Fibroblast of skin of right quadriceps (primary cell): ENCODE measurements at places on chromosomes 1 and 21.
A peak's percentile ranks its signal among the peaks of the same experiment; 100 is the strongest.

GRCh38 chr1:221845650-221846371, 103.9 kb upstream of the DUSP10 start:
- DNase-seq, result peak; percentile 71

DNA sequence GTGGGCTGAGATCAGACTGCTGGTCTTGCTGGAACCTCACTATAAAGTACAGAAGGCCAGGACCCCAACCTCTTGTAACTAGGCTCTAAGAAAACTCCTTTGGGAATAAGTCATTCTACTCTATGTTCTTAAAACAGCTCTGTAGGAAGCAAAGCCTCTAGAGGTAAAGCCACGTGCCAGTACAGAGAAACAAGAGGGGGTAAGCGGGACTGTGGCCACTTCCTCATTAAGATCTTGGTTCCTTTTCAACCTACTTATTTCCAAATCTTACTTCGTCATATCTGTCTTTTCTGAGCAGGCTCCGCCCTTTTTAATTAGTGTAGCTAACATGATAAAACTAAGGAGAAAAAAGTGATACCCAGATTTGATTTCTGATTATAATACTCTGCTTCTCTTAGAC, 3.8 kb downstream of the NCSTN start:
- DNase-seq, result no peak

DNA sequence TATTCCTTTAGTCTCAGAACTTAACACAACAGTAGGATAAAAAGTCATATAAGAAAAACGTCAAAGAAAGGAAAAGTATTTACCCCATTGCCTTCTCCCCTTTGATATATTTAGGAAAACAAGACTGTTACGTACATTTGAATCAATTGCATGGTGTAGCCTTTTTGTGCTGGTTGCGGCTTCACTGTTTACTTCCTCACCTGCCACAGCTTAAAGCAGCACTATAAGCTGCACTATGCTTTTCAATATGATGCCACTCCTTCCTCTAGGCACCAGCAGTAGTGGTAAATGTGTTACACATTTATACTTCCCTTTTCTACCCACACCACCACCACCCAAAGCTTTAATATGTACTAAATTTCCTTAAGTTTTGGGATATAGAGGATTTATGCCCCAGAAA, 111.1 kb downstream of the ATP1B1 start:
- DNase-seq, result no peak

GRCh38 chr1:40780678-40781607, 2.6 kb upstream of the KCNQ4 start:
- DNase-seq, result no peak

DNA sequence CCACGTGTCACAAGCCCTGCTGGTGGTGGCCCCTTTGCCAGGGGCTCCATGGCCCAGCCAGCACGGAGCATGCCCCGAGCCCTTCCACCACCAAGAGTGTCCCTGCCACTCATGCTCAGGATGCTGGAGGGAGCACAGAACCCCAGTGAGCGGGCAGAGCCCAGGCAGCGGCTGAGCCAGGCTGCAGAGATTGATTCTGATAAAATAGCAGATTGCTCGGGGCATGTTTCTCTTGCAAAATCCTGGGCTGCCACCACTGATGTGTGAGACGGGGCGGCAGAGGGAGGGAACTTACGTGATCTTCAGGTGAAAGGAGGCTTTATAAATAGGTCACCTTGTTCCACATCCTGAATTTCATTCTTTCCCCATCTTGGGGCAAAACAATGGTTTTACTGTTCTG, 53.2 kb downstream of the SPSB1 start:
- no peak for DNase-seq

DNA sequence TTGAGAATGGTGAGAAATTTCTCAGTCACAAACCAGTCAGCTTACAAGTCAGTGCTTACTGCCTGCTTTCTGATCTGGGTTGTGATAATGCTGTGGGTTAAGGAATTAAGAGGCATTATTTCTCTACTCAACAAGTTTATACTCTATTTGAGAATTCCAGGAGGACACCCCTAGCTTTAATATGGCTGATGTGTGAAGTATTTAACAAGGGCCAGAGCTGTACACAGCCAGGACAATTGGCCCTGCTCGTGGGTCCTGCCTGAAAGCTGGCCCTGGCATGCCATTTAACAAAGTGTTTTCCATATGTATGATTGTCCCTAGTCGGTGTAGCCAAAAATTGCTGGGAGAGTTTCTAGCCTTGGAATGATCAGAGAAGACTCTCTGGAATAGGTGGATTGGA, 43.2 kb downstream of the HHAT start:
- no peak for DNase-seq

DNA sequence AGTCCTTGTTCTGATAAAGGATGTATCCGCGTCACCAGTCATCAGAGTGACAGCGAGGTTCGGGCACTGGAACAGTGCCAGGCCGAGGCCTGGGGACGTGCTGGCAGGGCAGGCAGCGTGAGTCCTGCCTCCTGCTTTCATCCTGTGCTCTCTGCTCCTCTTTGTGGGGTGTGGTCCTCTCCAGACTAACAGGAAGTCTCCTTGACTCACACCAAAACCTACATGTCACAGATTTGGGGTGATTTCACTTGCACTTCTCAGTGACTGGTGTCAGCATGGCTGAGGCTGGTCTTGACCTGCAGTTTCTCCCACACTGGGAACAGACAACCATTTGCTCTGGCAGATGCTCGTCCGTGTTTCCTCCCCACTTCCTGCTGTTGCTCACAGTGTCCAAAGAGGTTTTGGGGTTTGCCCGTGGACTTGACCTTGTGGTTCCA, 8.8 kb upstream of the NLRP3 start:
- no peak for DNase-seq

- DNase-seq, result peak; percentile 70
Observed at GRCh38 chr1:200673952-200674823, 4.5 kb upstream of the DDX59 start.

GRCh38 chr1:242530761-242531160, 6.3 kb upstream of the PLD5 start:
- no peak for DNase-seq

- no peak for DNase-seq
Observed at GRCh38 chr1:78854556-78854955, 152.0 kb downstream of the ADGRL4 start.

- DNase-seq, result no peak
Observed at GRCh38 chr1:231170875-231171274, 9.0 kb downstream of the TRIM67 start.

- no peak for DNase-seq
Observed at GRCh38 chr1:184533049-184533448, 146.2 kb downstream of the C1orf21 start.

- peak; percentile 45 for DNase-seq
Observed at GRCh38 chr1:184222652-184223052, 164.2 kb upstream of the C1orf21 start.

DNA sequence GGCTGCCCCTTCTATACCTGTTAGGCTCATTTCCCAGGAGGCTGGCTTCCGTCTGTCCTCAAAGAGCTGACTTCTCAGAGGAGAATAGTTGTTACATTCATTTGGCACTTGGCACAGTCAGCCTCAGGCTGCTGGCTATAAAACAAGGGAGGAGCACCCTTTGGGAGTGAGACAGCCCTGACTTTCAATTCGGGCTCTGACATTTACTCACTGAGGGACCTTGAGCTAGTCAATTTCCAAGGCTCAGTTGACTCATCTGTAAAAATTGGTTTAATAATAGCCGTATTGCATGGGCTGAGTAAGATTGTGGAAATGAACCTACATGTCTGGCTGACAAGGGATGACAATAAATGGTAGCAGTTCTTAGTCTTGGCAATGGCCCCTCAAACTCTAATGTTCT, 13.7 kb downstream of the ALX3 start:
- DNase-seq, result peak; percentile 75

DNA sequence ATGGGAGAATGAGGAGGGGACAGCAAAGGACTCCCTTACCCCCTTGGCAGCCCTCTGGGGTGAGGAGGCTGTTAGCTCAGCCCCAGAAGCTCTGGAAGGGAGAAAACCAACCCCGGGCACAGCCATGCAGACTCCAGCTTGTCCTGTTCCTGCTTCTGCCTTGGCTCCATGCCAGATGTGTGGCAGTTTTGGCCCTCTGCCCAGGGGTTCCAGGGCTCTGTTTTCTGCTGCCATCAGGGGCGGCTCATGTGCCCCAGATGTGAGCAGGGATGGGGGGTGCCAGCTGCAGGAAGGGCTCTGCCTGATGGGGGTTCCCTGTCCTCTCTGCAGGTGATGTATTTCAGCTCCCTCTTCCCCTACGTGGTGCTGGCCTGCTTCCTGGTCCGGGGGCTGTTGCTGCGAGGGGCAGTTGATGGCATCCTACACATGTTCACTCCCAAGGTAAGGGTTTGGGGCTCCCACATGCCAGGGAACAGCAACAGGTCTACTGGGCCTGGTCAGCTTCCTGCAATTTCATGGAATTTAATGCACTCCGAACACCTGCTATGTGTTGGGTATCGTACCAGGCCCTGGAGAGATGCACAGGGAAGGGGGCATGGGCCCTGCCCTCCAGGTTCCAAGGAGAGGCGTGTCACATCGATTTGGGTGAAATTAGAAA, 26.1 kb downstream of the SLC6A17 start:
- no peak for DNase-seq
